ENCODE measurements at places on chromosomes 7 and 10. TPM values are rescaled to one million over a fixed set of nuclear protein-coding genes. Genes with fewer than 3 reads are reported as not detected.
A peak's percentile ranks its signal among the peaks of the same experiment; 100 is the strongest.

TMEM176A gene
- polyA plus RNA-seq: not detected

MALRD1 gene
- polyA plus RNA-seq: not detected

SUN1 gene
- 53.7 TPM for polyA plus RNA-seq

CTNNA3 gene
- not detected for polyA plus RNA-seq

GRCh38 chr10:129398711-129399141 is 68.3 kb upstream of the MGMT start:
- no peak overlapping the region for H3K27ac ChIP-seq
- no peaks in the 10 kb centered on the region for H3K4me1 ChIP-seq
- DNase-seq: no peak
- no peaks in the 10 kb centered on the region for H3K36me3 ChIP-seq

GRCh38 chr7:128219636-128220035 is 21.4 kb upstream of the LEP start:
- no peaks in the 10 kb centered on the region for H3K27me3 ChIP-seq
- no peak overlapping the region for H3K4me3 ChIP-seq
- no peaks in the 10 kb centered on the region for H3K4me1 ChIP-seq
- DNase-seq: no peak
- H3K27ac ChIP-seq: no peak overlapping the region
- no peaks in the 10 kb centered on the region for H3K36me3 ChIP-seq

DNA sequence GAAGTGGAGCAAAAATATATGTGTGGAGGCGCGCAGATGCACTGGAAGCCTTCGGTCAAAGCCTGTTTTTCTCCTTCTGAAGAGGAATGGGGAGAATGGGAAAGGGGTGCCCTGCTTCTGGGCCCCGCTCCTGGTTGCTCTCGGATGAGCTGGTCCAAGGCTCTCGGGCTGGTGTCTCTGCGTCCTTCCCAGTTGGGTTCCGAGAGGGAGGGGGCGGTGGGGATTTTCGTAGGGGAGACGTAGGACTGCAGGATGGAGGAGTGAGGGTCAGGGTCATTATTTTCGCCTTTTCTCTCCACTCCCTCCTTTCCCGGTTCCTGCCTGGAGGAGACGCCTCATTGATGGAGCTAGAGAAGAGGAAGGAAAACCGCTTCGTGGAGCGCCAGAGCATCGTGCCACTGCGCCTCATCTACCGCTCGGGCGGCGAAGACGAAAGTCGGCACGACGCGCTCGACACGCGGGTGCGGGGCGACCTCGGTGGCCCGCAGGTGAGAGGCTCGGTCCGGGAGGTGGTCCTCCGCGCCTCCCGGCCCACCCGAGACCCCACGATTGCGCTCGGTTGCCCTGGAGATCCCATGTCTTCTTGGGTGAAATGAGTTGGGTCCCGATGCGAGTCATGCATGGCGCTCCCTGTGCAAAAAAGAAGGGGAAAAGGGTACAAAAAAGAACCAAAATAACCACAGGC is 790 bp downstream of the ADAM22 start:
- DNase-seq: peak; percentile 14
- no peaks in the 10 kb centered on the region for H3K36me3 ChIP-seq
- H3K27ac ChIP-seq: peak overlapping the region; percentile 15
- peak overlapping the region; percentile 52 for H3K4me3 ChIP-seq

DNA sequence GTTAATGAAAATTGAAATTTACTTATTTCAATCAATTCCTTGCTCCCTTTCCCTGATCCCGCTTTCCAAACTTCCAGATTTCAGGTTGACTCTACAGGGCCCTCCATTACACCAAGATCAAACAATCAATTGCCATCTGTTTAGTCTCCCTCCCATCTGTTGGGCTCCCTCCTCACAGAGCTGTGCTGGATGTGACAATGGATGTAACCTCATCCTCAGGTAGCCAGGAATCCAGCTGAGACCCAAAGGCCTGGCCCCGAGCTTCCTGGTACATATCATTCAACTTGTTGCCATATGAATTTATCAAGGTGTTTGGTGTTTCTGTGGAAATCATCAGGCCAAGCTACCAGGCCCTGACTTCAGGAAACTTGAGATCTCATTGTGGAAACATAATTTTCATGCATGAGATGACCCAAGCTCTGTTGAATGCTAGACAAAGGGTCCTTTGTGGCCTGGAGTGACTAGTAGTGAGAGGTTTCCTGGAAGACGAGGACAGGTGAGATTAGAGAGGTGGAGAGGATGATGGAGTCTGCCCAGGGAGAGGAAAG is 148.6 kb upstream of the PDE1C start:
- H3K4me3 ChIP-seq: no peak overlapping the region
- H3K36me3 ChIP-seq: no peaks in the 10 kb centered on the region
- no peak for DNase-seq
- H3K27ac ChIP-seq: no peak overlapping the region
- H3K27me3 ChIP-seq: no peaks in the 10 kb centered on the region

GRCh38 chr10:48937796-48938195 is 1.8 kb downstream of the LRRC18 start:
- H3K4me1 ChIP-seq: no peaks in the 10 kb centered on the region
- H3K27ac ChIP-seq: no peak overlapping the region
- H3K36me3 ChIP-seq: no peaks in the 10 kb centered on the region

- no peak overlapping the region for H3K27ac ChIP-seq
- no peaks in the 10 kb centered on the region for H3K36me3 ChIP-seq
These were observed 15.5 kb upstream of the WNT16 start for GRCh38 chr7:121313220-121313792.

DNA sequence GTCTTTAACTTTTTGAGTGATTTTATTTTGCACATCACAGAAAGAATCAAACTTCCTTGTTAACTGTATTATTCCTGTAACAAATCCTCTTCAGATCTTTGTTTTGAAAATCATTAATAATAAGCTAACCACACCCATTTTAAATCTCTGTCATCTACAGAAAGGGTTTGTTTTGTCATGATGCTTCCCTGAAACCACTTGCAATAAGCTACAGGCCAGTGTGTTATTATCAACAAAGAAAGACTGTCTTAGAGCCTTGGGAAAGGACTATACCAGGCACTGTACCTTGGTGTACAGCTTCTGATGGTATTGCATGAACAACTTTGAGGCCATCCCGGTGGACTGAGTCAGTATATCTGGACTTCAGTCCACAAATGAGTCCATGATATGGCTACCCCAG is 145.3 kb upstream of the FAM3C start:
- no peak overlapping the region for H3K27ac ChIP-seq
- H3K36me3 ChIP-seq: no peaks in the 10 kb centered on the region
- no peak overlapping the region for H3K4me3 ChIP-seq
- H3K4me1 ChIP-seq: no peaks in the 10 kb centered on the region
- DNase-seq: no peak

DNA sequence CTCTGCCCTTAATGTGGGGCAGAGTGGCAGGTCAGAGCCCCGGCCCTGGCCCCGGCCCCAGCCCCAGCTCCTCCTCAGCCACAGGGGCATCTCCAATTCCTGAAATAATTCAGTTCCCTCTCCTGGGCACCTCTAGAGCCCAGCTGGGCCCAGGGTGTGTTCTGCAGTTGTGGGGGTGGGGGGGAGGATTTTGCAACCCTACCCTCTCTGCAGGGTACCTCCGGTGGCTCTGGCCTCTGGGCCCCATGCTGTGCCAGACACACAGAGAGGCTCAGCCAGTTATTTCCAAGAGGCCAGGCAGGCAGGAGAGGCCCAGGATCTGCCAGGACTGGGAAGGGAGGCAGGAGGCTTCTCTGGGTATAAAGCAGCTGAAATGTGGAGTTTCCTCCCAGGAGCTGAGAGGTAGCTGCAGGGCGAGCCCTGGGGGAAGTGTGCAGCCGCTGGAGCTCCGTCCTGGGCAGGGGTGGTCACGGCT is 47.9 kb downstream of the PWWP2B start:
- H3K27me3 ChIP-seq: no peaks in the 10 kb centered on the region
- H3K27ac ChIP-seq: peak overlapping the region; percentile 47
- H3K4me3 ChIP-seq: no peak overlapping the region
- DNase-seq: no peak

GRCh38 chr10:61464461-61465170 is 11.4 kb upstream of the TMEM26 start:
- DNase-seq: no peak
- H3K36me3 ChIP-seq: no peaks in the 10 kb centered on the region
- no peaks in the 10 kb centered on the region for H3K27me3 ChIP-seq
- no peak overlapping the region for H3K4me3 ChIP-seq
- no peak overlapping the region for H3K27ac ChIP-seq

DNA sequence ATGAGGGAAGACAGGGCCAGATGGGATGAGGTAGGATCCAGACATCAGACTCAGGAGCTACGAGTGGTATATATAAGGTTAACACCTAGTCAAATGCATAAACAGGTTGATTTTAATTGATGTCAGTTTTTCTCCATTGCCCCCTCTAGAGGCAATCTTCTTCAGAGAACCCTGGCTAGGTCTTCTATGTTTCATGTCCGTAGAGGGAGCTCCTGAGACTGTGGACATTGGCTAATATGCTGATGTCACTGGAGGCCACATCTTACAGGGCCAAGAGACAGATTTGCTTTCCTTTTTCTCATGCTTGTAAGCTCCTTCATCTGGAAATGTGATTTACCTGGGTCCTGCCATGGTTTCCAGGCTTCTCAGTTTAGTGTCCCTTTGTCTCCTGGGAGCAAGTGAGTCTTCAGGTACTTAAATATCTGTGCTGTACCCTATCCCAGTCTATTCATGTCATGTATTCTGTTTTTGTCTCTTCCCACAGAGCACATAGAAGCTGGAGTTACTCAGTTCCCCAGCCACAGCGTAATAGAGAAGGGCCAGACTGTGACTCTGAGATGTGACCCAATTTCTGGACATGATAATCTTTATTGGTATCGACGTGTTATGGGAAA is 161.6 kb upstream of the PRSS1 start:
- no peaks in the 10 kb centered on the region for H3K36me3 ChIP-seq
- H3K27me3 ChIP-seq: no peaks in the 10 kb centered on the region
- no peak overlapping the region for H3K4me3 ChIP-seq
- peak; percentile 25 for DNase-seq
- no peaks in the 10 kb centered on the region for H3K4me1 ChIP-seq

- DNase-seq: no peak
- no peak overlapping the region for H3K27ac ChIP-seq
- no peaks in the 10 kb centered on the region for H3K36me3 ChIP-seq
- H3K4me1 ChIP-seq: peaks cover 18% of the 10 kb centered on the region
These were observed 1.6 kb upstream of the HILPDA start for GRCh38 chr7:128453836-128454804.
